ENCODE measurements at places on chromosomes 3 and 15.

DNA sequence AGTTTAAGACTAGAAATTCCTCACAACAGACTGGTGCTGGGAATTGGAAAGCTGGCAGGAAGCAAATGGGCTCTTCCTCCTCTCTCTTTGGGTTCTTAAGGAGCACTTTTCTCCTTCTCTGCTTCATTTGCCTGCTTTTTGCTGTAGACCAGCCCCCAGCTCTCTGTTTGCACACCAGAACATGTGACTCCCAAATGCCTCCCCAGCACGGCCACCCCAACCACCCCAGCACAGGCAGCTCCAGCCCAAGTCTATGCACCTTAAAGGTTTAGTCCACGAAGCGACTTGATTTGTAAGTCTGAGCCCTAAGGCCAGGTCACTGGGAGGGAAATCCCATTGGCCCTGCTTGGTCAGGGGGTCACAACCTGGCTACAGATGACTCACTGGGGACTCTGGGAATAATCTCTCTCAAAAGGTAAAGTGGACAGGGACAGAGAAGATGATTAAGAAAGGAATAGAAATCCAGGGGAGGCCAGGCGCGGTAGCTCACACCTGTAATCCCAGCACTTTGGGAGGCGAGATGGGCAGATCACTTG is 377.8 kb upstream of the PROK2 start:
- DNase-seq = no peak

DNA sequence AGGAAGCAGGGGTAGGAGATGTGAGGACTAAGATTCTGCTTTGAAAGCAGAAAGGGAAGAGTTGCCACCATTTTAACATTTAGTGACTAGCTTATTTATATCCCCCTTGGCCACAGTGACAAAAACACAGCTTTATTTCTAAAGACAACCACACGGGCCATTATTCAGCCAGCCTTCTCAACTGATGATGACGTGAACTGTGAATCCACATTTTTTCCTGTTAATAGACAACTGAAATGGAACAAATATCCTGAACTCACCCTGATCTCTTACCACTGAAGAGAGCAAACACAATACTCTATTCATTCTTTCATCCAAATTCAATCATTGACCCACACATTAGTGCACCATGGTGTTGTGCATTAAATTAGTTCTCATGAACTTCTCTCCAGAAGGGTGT is 145.1 kb downstream of the TNIK start:
- DNase-seq = no peak

DNA sequence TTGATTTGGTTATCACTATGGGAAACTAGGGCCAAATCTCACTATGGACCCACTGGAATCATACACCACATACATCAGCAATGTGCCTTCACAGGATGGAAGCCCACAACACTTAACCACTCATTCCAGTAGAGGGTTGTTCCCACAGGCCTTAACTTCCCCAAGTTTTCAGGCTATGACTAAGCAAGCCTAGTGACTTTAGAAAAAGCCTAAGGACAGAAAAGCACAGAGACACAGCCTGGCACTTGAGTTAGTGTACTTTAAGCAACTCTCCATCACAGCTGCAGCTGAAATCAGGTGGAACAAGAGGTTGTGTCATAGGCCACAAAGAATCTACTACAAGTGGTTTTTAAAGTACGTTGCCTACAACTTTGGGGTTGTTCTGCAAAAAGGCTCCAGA is 128.7 kb downstream of the LRRN1 start:
- DNase-seq = no peak

- peak; percentile 79 for DNase-seq
Observed at GRCh38 chr3:24254649-24255048, 240.0 kb downstream of the THRB start.

DNA sequence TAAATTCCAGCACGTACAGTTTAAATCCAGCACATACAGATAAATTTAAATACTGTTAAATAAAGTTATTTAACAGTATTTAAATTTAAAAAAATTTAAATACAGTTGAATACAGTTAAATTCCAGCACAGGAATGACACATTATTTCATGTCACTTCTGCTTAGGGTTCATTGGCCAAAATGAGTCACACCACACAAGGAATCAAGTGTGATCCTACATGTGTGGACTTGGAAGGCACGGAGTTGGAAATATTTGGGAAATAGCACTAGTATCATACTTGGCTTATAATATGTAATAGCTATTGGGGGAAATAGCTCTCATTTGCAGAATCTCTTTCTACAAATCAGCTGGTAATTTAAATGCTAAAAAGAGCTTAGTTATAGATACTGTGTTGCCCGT is 10.6 kb downstream of the RAB7A start:
- DNase-seq = no peak

DNA sequence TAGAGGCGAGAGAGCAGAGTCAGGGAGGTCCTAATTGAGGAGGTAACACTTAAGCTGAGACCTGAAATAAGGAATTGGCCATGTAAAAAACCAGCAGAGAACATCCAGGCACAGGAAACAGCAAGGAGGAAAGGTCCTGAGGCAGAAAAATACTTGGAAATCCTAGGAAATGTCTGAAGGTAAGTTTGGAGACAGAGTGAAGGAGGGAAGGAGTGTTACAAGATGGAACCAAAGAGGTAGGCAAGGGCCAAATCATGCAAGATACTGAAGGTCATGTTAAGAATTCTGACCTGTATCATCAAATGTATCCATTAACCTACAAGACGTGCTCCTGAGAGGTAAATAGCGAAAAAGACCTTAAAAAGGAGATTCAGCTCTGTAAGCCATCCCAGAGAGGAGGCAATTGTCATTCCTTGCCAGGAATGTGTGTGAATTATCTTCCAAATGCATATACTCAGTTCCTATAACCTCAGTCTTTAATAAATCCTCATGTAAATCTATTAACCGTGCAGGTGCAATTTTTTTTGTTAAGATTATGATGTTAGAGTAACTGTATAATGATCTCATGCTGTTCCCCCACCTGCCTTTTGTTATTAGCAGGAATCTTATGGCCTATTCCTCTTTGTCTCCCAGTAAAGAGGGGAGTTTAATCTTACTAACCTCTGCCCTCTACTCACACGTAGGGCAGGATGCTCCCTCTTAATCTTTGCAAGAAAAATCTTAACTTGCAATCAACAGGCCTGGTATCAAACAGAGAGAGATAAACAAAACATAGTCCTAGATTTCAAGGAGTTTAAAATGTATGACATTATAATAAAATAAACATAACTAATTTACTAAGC is 166.9 kb downstream of the ULK4 start:
- DNase-seq = no peak

Data from iris pigment epithelial cell (primary cell).